Breast epithelium (tissue), 4 donors: ENCODE measurements at places on chromosomes 2 and 18. TPM values are rescaled to one million over a fixed set of nuclear protein-coding genes. Genes with fewer than 3 reads are reported as not detected.

DNA sequence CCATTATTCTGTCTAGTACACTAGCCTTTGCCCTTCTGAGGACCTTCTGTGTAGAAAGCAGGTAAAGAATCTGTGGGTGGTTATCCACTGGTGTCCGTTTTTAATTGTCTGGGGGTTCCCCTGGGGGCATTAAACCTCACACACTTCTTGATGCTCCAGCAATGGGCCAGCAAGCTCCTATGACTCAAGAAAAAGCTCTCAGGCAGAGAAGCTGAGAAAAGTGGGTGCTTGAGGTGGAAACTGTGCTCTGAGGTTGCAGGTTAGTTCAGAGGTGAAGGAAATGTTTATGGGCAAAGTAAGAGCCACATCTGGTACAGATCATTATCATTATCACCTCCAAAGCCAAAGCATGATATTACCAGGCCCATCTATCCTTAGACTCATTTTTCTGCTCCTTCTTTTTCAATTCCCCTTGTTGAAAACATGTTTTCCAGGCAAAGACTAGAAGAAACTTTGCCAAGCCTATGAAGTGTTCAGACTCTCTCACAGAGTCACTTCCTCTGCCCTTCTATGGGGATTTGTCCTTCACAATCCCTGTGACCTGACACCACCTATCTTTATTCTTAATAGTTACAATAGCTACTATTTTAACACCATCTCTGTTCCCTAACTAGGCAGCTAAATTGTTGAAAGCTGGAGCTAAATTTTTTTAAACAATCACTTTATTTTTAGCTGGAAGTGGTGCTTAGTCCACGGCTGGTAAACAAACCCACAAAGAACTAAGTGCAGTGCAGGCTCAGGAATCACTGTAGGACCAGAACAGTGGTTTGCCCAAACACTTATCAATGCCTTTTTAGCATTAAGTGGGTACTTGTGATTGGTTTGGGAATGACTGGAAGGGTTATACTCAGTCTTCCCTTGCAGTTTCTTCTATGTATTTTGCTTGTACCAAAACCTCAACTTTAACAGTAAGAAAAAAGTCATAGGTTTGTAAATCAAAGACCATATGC lies 512.8 kb upstream of the POU3F3 start:
- H3K4me1 ChIP-seq = no peaks in the 10 kb centered on the region
- H3K27ac ChIP-seq = no peak overlapping the region
- no peaks in the 10 kb centered on the region for H3K36me3 ChIP-seq
- no peaks in the 10 kb centered on the region for H3K27me3 ChIP-seq
- H3K4me3 ChIP-seq = no peak overlapping the region
- no peak for DNase-seq

Gene FEV
- total RNA-seq = not detected

DNA sequence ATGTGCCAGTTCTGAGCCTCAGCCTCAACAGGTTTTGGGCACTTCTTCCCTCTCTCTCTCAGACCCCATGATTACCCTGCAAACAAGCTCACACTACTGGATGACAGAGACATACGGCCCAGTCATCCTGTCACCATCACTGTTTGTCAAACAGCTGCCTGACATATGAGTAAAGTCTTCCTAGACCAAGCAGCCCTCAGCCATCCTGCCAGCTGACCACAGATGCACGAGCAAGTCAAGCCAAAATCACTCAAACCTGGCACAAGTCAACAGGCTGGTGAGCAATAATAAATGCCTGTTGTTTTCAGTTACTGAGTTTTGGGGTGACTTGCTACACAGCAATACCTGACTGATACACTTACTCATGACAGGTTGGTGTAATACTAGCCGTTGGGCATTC lies 75.5 kb upstream of the KLF7 start:
- no peaks in the 10 kb centered on the region for H3K4me1 ChIP-seq
- no peak overlapping the region for H3K27ac ChIP-seq
- H3K36me3 ChIP-seq = no peaks in the 10 kb centered on the region
- H3K4me3 ChIP-seq = no peak overlapping the region
- H3K27me3 ChIP-seq = no peaks in the 10 kb centered on the region

- H3K36me3 ChIP-seq = no peaks in the 10 kb centered on the region
- H3K27ac ChIP-seq = no peak overlapping the region
- H3K4me1 ChIP-seq = no peaks in the 10 kb centered on the region
Measured at GRCh38 chr18:2410688-2411087, 160.6 kb downstream of the METTL4 start.

Gene FOXD4L1
- not detected for total RNA-seq

- no peak overlapping the region for H3K27ac ChIP-seq
- DNase-seq = peak; percentile 10
- no peaks in the 10 kb centered on the region for H3K27me3 ChIP-seq
- no peaks in the 10 kb centered on the region for H3K4me1 ChIP-seq
- H3K4me3 ChIP-seq = no peak overlapping the region
Measured at GRCh38 chr2:10238991-10239485, 63.7 kb upstream of the HPCAL1 start.

Gene RBKS
- total RNA-seq = 2.9 TPM

- no peaks in the 10 kb centered on the region for H3K36me3 ChIP-seq
- H3K4me1 ChIP-seq = no peaks in the 10 kb centered on the region
- no peak overlapping the region for H3K27ac ChIP-seq
Measured at GRCh38 chr18:56952026-56952425, 194.9 kb upstream of the BOD1L2 start.
